ENCODE measurements at places on chromosomes 7 and 10.

DNA sequence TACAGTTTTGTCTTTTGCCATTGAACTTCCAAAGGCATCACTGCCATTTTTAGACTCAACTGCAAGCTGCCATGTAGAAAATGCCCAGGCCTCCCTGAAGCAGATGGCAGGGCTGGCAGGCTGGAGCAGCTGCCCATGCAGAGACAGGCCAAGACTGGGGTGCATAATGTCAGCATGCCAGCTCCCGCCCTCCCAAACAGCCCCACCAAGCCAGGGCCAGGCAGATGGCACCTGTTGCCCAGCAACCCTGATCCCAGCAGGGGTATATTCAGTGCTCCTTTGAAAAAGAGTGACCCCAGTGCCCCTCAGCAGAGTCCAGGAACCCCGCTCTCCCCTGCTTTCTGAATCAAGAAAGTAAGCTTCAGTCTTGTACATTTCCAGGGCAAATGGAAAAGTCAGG is 32.6 kb downstream of the VSTM4 start:
- DNase-seq = no peak

DNA sequence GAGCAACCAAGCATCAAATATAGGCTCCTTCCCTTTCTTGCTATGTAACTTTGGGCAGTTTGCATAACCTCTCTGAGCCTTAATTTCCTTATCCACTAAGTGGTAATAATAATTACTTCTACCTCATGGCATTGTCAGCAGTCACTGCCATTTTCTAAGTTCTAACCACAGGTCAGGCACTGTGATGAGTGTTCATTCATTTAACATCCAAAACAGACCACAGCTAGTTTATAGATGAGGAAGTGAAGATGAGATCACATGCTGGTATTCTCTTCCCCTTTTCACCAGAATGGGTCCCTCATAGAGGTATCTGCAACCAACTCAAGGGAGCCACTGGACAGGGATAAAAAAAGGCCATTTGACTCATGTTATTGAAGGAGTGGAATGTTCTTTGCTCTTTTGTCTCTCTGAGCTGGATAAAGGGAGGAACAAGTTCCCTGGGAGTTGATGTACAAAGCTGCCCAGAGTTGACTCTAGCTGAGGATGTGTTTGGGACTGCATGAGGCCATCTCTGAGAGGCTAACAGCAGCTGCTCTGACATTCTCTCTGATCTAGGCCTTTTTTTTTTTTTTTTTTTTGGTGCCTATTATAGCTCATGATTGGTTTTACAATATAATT is 65.0 kb downstream of the DNAJC12 start:
- DNase-seq = no peak

- no peak for DNase-seq
Observed at GRCh38 chr10:938941-939678, 7.6 kb upstream of the LARP4B start.

DNA sequence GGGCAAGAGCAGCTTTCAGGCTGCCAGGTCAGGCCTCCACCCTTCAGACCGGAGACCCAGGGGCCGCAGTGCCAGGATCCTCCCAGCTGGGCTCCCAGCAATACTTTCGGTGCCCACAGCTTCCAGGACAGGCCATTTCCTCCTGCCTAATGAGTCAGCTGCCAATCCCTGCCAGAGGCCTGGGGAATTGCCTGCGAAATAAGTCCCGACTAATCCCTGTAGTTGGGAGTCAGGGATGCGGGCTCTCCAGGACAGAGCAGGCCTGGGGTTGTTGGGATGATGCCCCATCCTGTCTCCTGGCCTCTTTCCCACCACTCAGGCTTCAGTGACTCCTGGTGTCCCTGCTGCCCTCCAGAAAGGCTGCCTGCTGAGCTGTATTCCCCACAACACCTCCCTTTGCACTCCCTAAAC is 143.5 kb upstream of the UNC5B start:
- no peak for DNase-seq

DNA sequence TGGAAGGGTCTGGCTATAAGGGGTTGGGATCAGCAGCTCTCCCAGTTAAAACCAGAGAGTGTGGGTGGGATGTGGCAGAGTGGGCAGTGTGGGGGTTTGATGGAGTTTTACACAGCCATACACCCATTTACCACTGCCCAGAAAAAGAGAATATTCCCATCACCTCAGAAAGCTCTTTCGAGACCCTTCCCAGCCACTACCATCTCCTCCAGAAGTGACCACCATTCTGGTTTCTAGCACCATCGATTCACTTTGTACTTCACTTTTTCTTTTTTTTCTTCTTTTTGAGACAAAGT is 15.5 kb downstream of the BAG3 start:
- DNase-seq = no peak

GRCh38 chr10:30455816-30456215 is 21.8 kb downstream of the MAP3K8 start:
- peak; percentile 11 for DNase-seq

GRCh38 chr10:90977855-90978486 is 57.1 kb upstream of the ANKRD1 start:
- DNase-seq = no peak

- DNase-seq = no peak
Observed at GRCh38 chr7:157152391-157152937, 13.7 kb downstream of the UBE3C start.

DNA sequence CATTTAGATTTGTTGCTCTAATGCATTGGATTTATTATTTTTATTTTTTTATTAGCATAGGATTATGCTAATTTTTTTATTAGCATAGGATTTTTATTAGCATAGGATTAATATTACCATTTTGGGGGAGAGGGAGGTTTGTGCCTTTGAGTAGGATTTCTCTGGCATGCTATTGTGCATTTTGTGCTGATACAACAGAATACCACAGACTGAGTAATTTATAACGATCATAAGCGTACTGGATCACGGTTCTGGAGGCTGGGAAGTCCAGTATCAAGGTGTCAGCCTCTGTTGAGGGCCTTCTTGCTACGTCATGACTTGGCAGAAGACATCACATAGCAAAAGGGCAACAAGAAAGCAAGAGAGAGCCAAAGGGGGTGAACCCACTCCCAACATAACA is 187.5 kb downstream of the XPNPEP1 start:
- no peak for DNase-seq

- DNase-seq = no peak
Observed at GRCh38 chr10:22372917-22373316, 27.6 kb downstream of the SPAG6 start.

DNA sequence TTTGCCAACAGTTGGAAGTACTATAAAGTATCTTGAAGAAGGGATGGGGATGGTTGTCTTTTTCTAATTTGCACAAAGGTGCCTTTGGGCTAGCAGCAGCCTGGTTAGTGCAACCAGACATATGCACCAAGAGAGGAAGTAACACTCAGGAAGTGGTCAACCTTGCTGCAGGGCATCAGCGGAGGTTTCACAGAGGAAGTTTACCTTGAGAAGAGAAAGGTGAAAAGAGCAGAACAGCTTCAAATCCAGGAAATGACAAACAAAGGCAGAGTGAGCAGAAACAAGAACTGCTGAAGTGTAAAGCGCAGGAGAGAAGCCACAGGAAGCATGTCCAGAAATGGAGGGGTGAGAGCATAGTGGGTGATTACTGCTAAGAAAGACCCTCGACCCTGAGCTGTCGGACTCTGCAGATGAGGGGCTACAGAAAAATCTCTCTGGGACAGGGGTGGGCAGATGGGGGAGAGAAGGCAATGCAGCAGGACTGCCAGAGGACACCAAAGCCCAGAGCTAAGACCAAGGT is 66.9 kb downstream of the STK17A start:
- DNase-seq = peak; percentile 89

DNA sequence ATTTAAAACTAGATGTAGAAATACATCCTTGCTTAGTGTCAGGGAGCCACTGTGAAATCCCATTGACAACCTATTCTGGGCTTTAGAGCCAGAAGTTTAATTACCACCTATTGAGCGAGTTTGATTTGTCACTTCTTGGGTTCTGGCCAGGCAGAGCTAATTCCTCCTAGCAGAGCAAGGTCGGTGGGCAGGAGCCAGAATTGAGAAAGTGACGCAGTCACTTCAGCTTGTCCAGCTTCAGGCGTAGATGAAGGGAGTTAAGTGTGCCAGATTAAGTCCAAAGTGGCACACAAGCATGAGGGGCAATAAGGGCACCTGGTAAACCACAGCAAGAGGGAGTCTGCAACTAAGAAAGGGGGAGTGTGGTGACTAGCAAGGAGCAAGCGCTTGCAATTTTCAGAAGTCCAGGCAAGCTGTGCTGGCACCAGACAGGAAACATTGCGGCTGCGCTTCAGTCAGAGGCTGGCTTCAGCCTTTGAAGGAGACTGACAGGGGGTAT is 119.4 kb downstream of the ST7 start:
- DNase-seq = no peak

GRCh38 chr7:101547022-101547915 is 81.8 kb downstream of the MYL10 start:
- no peak for DNase-seq

- no peak for DNase-seq
Observed at GRCh38 chr10:79438021-79438698, 7.3 kb downstream of the ZCCHC24 start.

- DNase-seq = no peak
Observed at GRCh38 chr7:1912593-1913465, 242.8 kb downstream of the ELFN1 start.

DNA sequence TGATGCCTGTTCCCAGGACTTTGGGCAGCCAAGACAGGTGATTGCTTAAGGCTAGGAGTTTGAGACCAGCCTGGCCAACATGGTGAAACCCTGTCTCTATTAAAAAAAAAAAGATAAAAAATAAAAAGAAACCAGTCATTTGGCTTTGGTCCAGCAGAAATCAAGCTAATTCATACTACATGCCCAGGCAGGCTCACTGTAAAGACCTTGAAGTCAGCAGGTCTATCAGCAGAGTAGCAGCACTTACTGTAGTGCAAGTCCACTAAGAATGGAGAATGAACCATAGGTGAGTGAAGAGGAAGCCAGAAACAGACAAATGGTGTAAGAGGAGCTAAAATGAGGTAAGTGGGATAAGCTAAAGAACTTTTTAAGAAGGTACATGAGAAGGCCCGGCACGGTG is 24.7 kb downstream of the PSPH start:
- no peak for DNase-seq

- DNase-seq = no peak
Observed at GRCh38 chr7:131587315-131587923, 31.0 kb upstream of the PODXL start.

DNA sequence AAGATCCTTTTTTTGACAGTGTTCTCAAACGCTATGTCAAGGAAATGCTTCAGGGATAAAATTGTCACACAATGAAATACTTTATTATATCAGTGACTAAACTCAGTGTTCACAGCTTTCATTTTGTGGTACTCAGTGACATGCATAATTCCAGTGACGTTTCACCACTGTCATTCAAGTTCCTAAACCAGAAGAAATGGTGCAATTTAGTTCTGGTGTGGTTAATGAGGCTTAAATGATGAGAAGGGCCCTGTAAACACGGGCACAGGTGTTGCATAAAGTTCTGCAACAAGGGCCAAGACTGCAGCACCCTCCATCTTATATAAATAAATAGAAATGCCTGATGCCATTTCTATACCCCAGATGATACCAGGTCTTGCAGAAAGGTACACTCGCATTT is 1247.1 kb downstream of the GATA3 start:
- DNase-seq = no peak

- DNase-seq = no peak
Observed at GRCh38 chr7:64515781-64516180, 47.1 kb downstream of the ZNF680 start.

DNA sequence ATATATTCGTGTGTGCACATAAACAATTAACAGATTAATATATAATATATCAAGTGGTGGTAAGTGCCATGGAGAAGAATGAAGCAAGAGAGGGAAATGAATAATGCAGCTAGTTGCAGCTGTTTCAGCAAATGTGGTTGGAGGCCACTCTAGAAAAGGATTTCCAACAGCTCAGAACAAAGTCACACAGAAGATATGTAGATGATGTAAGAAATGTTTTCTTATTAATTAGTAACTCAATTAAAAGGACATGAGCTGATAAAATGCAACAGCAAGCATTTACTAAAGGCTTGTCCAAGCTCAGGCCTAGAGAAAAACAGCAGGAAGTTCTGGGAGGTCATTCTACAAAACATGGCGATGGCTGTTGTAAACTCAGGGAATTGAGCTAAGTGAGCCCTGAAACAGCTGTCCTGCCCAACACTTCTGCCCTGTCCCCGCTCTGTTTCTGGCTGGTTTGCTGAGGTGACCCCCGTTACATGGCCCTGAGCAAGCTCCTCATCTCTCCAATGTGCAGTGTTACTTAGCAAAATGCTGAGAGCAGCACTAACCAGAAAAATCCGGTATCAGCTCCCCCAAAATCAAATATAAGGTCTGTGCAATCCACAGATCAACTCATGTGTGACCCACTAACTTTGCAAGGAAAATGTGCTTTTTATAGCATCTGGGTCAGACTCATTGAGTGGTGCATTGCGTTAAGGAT is 23.4 kb upstream of the C10orf67 start:
- DNase-seq = no peak

DNA sequence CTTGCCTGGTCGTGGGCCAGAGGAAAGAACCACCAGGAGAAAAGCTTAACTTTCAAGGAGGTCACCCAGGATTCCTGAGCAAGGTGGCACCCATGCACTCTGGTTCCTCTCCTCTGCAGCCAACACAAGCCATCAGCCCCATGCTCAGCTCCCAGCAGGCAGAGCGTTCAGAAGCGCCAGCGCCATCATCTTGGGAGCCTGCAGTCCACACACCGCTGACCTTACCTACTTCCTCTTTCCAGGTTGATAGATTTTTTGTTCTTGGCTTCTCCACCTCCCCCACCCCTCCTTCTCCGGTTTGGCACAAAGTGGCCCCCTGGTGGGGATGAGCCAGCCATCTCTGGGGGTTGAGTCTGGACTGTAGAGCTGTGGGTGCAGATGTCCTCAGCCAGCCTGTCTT is 1.7 kb upstream of the WDR86 start:
- DNase-seq = no peak

GRCh38 chr10:73935895-73936294 is 25.0 kb downstream of the PLAU start:
- DNase-seq = no peak

DNA sequence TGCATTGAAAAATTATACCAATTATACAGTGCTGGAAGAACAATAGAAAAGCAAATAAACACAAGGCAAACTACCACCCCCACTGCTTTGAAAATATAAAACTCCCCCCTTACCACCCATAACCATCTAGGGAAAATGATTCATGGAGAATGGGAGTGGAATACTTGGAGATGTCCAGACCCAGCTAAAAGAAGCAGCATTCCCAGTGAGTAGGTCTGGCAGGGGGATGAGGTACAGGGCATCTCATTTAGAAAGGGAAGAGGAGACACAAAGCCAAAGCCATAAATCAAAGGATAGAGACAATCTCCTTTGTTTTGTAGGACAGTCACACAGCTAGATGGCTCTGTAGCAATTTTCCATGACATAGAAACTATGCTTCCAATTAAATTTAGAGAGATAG is 36.0 kb upstream of the DGKI start:
- no peak for DNase-seq

All from CD4-positive, alpha-beta T cell treated with Interleukin-10 for 1 hour (primary cell).